Left ventricle myocardium inferior (tissue), 1 donor: ENCODE measurements at places on chromosomes 5 and 9. TPM values are rescaled to one million over a fixed set of nuclear protein-coding genes. Genes with fewer than 3 reads are reported as not detected.

KCNV2 gene
- total RNA-seq, result not detected

- H3K27me3 ChIP-seq, result no peaks in the 10 kb centered on the region
- H3K27ac ChIP-seq, result no peak overlapping the region
- H3K4me3 ChIP-seq, result no peak overlapping the region
- no peaks in the 10 kb centered on the region for H3K36me3 ChIP-seq
- DNase-seq, result no peak
Measured at GRCh38 chr9:20243841-20244240, 378.5 kb downstream of the MLLT3 start.

- H3K4me1 ChIP-seq, result peaks cover 63% of the 10 kb centered on the region
- H3K36me3 ChIP-seq, result no peaks in the 10 kb centered on the region
- no peaks in the 10 kb centered on the region for H3K27me3 ChIP-seq
Measured at GRCh38 chr9:4939118-4939561, 45.9 kb upstream of the JAK2 start.

DNA sequence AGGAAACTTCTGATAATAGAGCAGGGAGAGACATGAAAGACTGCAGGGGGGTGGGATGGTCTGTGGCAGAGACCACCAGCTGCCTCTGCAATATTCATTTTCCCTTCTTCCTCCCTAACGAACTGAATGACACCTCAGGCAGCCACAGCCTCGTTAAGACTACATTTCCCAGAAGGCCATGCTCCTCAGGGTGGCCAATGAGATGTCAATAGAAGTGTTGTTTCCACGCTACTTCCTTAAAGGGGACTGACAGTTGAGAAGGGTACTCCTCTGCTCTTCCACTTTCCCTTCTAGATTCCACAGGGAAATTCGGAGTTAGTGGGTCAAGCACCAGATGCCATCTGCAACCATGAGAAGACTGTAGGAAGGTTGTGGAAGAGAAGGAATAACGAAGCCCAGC lies 52.0 kb upstream of the DAPK1 start:
- H3K4me3 ChIP-seq, result no peak overlapping the region
- H3K27me3 ChIP-seq, result no peaks in the 10 kb centered on the region
- H3K27ac ChIP-seq, result no peak overlapping the region
- no peaks in the 10 kb centered on the region for H3K4me1 ChIP-seq
- H3K36me3 ChIP-seq, result no peaks in the 10 kb centered on the region
- no peak for DNase-seq

POU5F2 gene
- 0.16 TPM for total RNA-seq

- peaks cover 43% of the 10 kb centered on the region for H3K4me1 ChIP-seq
- H3K36me3 ChIP-seq, result no peaks in the 10 kb centered on the region
- no peak for DNase-seq
- H3K27me3 ChIP-seq, result peaks cover 7% of the 10 kb centered on the region
- H3K4me3 ChIP-seq, result no peak overlapping the region
Measured at GRCh38 chr5:36701085-36701698, 94.8 kb downstream of the SLC1A3 start.

ELAVL2 gene
- total RNA-seq, result 0.08 TPM

GRCh38 chr5:105230516-105231157 lies 1668.0 kb upstream of the NUDT12 start:
- H3K27ac ChIP-seq, result no peak overlapping the region
- no peaks in the 10 kb centered on the region for H3K36me3 ChIP-seq
- H3K27me3 ChIP-seq, result no peaks in the 10 kb centered on the region
- no peak overlapping the region for H3K4me3 ChIP-seq
- no peak for DNase-seq
- H3K4me1 ChIP-seq, result no peaks in the 10 kb centered on the region

DNA sequence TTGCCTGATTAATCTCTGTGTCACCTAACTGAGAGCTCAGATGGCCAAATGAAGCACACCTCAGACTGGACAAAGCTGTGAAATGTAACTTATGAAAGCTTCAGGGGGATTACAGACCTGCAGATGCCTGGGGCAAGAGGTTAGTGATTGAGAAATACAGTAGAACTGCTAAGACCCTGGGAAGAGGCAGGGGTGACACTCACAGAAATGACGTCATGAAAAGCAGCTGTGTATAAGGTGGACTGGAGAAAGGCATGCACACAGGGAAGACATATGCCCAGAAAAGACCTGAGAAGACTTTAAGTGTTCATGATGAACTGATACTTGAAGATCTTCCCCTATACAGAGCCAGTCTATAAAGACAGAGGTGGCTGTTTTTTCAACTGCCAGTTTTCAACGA lies 49.3 kb upstream of the SPTLC1 start:
- H3K4me1 ChIP-seq, result no peaks in the 10 kb centered on the region
- no peak overlapping the region for H3K4me3 ChIP-seq
- no peak overlapping the region for H3K27ac ChIP-seq

DNA sequence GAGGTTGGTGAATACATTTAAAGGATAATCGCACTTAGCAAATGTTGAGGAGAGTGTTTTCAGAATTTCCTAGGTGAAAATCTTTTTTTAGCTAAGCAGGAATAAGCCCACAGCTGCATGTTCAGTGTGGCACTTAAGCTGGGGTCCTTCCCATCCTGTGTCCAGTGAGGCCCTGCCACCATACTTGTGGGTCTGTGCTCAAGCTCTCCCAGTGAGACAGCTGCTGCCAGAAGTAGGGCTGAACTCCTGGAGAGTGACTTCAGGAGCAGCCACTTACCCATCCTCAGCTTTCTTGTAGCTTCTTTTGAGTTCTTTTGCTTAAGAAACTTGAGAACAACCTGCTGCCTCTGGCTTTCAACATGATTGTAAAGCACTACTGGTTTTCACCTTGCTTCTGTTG lies 110.0 kb upstream of the DHFR start:
- no peak for DNase-seq
- no peaks in the 10 kb centered on the region for H3K27me3 ChIP-seq
- no peak overlapping the region for H3K27ac ChIP-seq
- H3K4me3 ChIP-seq, result no peak overlapping the region

GRCh38 chr5:59786334-59786805 lies 107.2 kb downstream of the PDE4D start:
- no peak for DNase-seq
- H3K36me3 ChIP-seq, result no peaks in the 10 kb centered on the region
- no peaks in the 10 kb centered on the region for H3K4me1 ChIP-seq

DOCK8 gene
- 3.7 TPM for total RNA-seq

UBLCP1 gene
- total RNA-seq, result 15.9 TPM

SPATA31D4 gene
- not detected for total RNA-seq

SLC25A2 gene
- total RNA-seq, result not detected

DNA sequence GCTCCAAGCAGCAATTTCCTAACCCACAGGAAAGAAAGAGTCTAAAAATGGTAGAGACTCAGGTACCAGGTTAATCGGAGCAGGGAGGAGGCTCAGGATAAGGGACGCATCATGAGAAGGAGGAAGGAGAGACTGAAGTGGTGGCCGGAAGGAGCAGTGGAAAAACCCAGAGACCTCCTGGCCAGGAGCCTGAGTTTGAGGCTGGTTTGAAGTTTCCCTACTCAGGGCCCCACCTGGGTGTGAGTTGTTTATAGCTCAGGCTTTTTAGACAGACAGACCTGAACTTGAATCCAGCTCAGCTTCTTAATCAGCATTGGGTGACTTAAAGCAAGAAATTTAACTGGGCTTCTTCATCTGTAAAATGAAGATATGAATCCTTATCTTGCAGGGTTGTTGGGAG lies 11.9 kb upstream of the AQP7 start:
- H3K4me3 ChIP-seq, result no peak overlapping the region
- peaks cover 14% of the 10 kb centered on the region for H3K4me1 ChIP-seq
- H3K27me3 ChIP-seq, result no peaks in the 10 kb centered on the region
- no peak overlapping the region for H3K27ac ChIP-seq

DNA sequence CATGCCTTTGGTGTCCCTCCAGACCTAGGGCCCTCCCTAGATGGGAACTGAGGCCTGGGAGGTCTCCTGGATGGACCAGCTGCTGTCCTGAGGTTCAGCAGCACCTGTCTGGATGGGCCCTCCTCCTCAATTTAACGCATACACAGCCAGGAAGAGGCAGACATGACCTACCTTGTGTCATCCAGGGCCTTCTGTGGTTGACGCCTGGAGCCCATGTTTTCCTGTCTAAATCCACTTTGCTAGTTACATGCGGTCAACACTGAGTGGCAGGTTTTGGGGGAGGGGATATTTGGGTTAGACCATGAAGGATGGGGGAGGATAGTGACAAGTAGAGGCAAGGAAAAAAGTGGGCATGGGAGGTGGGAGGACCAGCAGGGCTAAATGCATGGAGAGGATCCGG lies 3.1 kb upstream of the STC2 start:
- no peak overlapping the region for H3K27ac ChIP-seq
- no peak for DNase-seq
- no peak overlapping the region for H3K4me3 ChIP-seq
- no peaks in the 10 kb centered on the region for H3K36me3 ChIP-seq
- H3K27me3 ChIP-seq, result peaks cover 33% of the 10 kb centered on the region

ROPN1L gene
- total RNA-seq, result 0.38 TPM

ABLIM3 gene
- 122 TPM for total RNA-seq

DNA sequence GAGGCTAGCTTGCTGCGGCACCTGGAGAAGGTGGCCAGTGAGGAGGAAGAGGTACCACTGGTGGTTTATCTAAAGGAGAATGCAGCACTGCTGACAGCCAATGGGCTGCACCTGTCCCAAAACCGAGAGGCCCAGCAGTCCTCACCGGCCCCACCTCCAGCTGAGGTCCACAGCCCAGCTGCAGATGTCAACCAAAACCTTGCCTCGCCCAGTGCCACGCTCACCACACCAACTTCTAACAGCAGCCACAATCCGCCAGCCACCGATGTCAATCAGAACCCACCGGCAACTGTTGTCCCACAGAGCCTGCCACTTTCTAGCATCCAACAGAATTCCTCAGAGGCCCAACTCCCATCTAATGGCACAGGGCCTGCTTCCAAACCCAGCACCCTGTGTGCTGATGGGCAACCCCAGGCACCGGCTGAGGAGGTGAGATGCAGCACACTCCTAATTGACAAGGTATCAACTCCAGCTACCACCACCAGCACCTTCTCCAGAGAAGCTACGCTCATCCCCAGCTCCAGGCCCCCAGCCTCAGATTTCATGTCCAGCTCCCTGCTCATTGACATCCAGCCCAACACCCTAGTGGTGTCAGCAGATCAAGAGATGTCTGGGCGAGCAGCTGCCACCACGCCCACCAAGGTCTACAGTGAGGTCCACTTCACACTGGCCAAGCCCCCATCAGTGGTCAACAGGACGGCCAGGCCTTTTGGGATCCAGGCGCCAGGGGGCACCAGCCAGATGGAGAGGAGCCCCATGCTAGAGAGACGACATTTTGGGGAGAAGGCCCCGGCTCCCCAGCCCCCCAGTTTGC lies 8.0 kb downstream of the SYNPO start:
- peak overlapping the region; percentile 35 for H3K4me3 ChIP-seq
- peak overlapping the region; percentile 97 for H3K27ac ChIP-seq
- peaks cover 100% of the 10 kb centered on the region for H3K4me1 ChIP-seq
- DNase-seq, result no peak

DNA sequence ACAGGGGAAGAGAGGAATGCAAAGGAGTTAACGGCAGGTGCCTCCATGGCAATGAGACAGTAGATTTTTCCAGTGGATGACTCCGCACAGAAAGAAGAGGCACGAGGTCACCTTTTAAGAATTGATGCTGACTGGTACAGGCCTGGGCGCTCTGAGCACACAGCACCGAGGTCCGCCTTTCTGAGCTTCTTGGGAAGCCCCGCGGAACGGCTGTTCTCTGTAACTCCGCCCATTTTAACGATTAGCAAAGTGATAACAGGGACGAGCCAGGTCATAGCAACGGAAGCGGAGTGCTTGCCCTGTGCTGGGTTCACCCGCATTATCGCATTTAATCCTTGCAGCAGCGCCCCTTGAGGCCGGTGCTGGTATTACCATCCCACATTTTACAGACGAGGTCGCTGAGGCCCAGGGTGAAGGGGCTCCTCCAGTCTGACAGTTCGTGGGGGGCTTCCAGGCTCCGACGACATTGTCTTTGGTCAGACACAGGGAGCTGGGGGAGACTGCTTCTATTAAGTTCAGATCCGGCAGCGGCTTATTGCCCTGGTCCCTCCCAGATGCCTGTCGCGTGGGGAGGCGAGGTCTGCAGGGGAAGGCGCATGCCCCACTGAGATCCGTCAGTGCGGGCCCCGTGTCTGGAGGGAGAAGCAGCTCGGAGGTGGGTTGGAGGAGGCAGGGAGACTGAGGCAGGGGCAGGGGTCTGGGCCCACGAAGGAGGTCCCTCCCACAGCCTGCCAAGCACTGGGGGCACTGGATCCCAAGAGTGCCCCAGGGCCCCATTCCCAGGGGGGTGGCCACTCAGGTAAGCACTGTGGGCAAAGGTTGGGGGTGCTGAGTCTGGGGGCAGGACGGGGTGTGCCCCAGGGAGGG lies 22.3 kb upstream of the HMCN2 start:
- DNase-seq, result peak; percentile 72
- H3K27ac ChIP-seq, result no peak overlapping the region
- peaks cover 9% of the 10 kb centered on the region for H3K4me1 ChIP-seq
- H3K36me3 ChIP-seq, result no peaks in the 10 kb centered on the region

DNA sequence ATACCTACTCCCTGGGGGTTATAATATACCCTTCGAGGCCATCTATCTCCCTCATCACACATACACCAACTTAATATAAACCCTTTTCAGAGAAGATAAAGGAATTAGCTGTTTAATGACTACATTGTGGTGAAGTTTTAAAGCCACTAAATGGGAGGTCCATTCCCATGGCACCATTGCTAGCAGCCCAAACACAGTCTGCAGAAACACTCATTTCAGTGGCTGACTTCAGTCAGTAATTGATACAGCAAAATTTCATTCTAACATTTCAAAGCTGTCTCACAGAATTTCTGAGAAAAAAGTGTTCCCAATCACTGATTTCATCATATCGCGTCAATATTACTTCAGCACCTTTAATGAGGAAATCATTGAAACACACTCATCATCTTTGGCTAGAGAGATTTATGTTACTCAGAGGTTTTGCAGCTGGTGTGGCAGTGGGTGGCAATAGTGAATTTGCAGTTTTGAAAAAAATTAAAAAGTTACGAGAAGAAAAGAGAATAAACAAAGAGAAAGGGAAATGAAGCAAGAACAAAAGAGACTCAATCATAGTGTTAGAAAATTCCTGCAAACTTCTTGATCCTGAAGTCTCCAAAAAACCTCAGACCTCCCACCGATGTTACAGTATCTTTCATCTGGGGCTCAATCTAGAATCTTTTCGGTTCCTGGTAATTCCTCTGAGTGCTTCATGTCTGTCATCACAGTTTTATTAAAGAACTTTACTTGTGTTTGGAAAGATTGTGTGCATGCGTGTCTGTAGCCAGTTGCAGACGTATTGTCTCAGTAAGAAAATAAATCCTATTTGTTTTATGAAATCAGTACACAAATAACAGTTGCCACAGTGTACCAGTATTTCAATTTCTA lies 105.0 kb downstream of the ERCC6L2 start:
- peaks cover 29% of the 10 kb centered on the region for H3K36me3 ChIP-seq
- no peak overlapping the region for H3K4me3 ChIP-seq
- H3K4me1 ChIP-seq, result peaks cover 5% of the 10 kb centered on the region
- DNase-seq, result no peak
- H3K27ac ChIP-seq, result no peak overlapping the region
- no peaks in the 10 kb centered on the region for H3K27me3 ChIP-seq

- H3K4me1 ChIP-seq, result no peaks in the 10 kb centered on the region
- no peak for DNase-seq
- no peaks in the 10 kb centered on the region for H3K36me3 ChIP-seq
- H3K4me3 ChIP-seq, result no peak overlapping the region
- no peaks in the 10 kb centered on the region for H3K27me3 ChIP-seq
- H3K27ac ChIP-seq, result no peak overlapping the region
Measured at GRCh38 chr9:29750062-29750461, 2176.8 kb upstream of the C9orf72 start.

PCDHGA3 gene
- total RNA-seq, result 12.2 TPM
